Heart left ventricle (tissue), 16 donors: ENCODE measurements at places on chromosomes 5 and 9. TPM values are rescaled to one million over a fixed set of nuclear protein-coding genes. Genes with fewer than 3 reads are reported as not detected.

The GFRA3 gene
- total RNA-seq, result 1.3 TPM

The ADCY2 gene
- 0.52 TPM for total RNA-seq

The LCN9 gene
- total RNA-seq, result not detected

- H3K4me3 ChIP-seq, result peak within 1 kb of the TSS; percentile 50
- H3K4me1 ChIP-seq, result peaks cover 65% of the 10 kb centered on the region
- H3K27me3 ChIP-seq, result no peaks in the 10 kb centered on the region
- DNase-seq, result peak; percentile 79
- H3K27ac ChIP-seq, result peak within 1 kb of the TSS; percentile 97
Observed at GRCh38 chr9:114387680-114388356, at the start of gene AKNA. AKNA (minus strand) TSS chr9:114387982; CDS start chr9:114381333, 6,649 bp downstream.

GRCh38 chr5:112097768-112098167 lies 321.3 kb downstream of the EPB41L4A start:
- H3K27ac ChIP-seq, result no peak overlapping the region
- H3K4me1 ChIP-seq, result no peaks in the 10 kb centered on the region
- no peak overlapping the region for H3K4me3 ChIP-seq
- no peak for DNase-seq
- H3K36me3 ChIP-seq, result no peaks in the 10 kb centered on the region

DNA sequence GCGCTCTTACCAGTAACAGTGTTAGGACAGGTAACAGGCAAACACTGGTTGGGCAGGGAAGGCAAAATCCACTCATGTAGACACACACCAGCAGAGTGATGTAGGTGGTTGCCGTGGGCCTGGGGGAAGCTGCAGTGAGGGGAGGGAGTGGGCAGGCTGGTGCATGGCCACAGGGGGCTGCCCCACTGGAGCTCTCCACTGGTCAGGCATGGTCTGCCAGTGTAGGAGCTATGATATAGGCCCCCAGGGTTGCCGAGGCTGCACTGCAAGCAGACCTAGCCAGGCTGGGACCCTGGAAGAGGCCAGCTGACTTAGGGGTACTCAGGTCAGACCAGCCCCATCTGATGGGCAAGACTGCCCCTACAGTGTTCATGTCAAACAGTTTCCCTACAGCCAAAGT lies 154.6 kb downstream of the GDNF start:
- no peaks in the 10 kb centered on the region for H3K4me1 ChIP-seq
- no peaks in the 10 kb centered on the region for H3K27me3 ChIP-seq
- DNase-seq, result no peak
- H3K27ac ChIP-seq, result no peak overlapping the region

DNA sequence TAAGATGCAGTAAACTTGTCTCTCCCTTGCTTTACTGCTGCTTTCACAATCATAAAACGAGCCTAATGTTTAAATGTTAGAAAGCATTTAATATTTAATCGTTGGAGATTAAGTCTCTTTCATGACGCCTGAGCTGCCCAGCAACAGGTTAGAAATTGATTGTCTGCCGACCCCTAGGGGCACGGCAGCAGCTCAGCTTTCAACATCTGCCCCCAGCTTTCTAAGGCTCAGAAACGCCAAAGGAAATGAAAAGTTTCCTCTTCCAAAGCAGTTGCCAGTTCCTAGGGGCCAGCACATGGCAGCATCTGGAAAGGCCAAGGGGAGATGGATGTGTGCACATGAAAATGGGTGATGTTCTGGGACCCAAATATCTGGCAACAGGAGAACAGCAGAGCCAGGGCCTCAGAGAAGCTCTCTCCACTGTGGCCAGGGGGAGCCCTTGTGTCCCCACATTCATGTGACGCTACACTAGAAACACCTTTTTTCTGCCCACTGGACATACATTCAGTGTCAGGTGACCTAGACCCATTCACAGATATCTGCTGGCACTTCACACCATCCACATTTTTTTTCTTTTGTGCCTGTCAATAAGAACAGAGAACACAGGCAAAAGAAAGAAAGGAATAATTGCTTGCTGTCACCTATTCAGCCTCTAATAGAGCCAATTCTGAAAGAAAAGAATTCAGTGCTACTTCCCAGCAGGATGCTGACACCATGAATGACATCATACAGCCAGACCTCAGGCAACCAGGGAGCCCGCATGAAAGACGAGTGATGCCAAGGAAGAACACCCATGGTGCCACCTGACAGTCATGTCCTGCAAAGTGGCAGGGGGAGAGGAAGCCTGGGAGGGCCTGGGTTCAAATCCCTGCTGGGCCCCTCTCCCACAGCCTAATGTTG lies 205.0 kb upstream of the TAS2R1 start:
- H3K27ac ChIP-seq, result no peak overlapping the region
- H3K4me3 ChIP-seq, result no peak overlapping the region

DNA sequence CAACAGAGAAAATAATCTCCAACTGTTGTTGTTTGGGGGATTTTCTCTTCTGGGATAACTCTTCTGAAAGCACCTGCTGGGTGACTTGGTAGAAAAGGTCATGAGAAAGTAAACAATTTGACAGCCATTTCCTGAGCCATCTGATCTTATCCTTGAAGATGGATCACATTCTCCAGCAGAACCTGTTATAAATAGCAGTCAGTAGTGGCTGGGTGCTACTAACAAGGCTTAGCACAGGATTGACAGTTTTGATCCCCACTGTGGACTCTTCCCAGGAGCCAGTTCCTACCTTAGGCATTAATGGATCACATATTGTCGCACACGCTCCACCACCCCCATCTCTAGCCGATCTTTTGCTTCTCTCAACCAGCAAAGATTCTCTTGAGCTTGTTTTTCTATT lies 220.2 kb downstream of the PLK2 start:
- H3K27ac ChIP-seq, result no peak overlapping the region
- no peaks in the 10 kb centered on the region for H3K27me3 ChIP-seq
- peaks cover 33% of the 10 kb centered on the region for H3K4me1 ChIP-seq
- H3K4me3 ChIP-seq, result no peak overlapping the region
- H3K36me3 ChIP-seq, result no peaks in the 10 kb centered on the region
- no peak for DNase-seq
